Fibroblast of skin of right quadriceps (primary cell): ENCODE measurements at places on chromosomes 7 and 10.

GRCh38 chr7:149569726-149570422 lies 72.3 kb upstream of the ZNF746 start:
- DNase-seq, result no peak

GRCh38 chr7:45347804-45348203 lies 190.2 kb downstream of the RAMP3 start:
- DNase-seq, result peak; percentile 67

DNA sequence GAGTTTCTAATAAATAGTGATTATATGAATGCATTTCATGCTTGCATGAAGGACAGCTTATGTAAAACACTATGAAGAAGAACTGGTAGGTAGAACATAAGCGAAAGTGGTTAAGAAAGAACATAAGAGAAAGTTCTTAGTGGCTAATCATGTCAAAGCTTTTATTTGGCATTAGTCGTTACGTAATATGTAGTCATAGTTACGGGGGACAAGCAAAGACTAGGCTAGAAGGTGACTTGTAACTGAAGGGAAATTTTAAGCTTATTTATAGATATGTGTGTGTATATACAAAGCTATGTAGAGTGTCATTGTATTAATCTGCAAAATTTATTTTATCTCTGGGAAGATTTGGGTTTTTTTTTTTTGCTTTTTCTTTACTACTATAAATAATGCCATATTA lies 36.9 kb downstream of the CAPZA2 start:
- DNase-seq, result no peak

DNA sequence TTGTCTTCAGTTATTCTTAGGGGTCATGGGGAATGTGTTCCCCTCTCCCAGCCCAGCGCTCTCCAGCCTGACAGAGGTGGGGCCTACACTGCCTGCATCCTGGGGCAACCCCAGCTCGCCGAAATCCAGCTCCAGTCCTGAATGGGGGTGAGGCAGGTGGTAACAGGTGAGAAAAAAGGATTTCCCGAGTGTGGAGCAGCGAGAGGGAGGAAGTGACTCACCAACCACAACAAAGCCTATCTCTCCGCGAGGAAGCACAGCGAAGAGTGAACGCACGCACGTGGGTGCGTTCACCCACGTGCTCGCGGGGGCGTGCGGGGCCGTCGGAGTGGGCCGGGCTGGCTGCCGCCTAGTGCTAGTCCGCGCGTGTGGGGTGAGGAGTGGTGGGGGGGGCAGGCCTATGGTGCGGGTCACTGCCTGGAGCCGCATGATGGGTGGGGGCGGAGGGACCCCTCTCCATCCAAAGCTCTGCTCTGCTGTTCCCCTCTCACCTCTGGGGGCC lies 855 bp upstream of the PALD1 start:
- DNase-seq, result no peak

GRCh38 chr10:79098596-79099015 lies 29.8 kb downstream of the ZMIZ1 start:
- DNase-seq, result peak; percentile 67

- no peak for DNase-seq
Measured at GRCh38 chr7:140738280-140738679, 41.8 kb downstream of the NDUFB2 start.

DNA sequence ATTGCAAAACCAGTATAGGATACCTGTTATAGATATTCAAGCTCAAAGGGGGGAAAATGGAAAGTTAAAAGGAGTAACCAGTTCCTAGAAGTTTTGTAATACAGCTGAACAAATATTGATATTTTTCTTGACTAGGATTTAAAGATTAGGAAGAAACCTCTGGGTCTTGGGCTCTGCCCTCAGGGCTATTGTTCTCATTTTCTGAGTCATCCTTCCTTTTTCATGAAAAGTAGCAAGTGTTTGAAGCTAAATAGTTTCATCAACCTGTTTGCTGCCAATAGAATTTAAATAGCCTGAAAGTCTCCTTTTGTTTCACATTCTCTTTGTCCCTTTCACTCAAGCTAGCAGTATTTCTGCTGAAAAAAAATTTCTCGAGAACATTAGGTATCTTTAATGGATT lies 1061.1 kb upstream of the GHITM start:
- DNase-seq, result no peak

DNA sequence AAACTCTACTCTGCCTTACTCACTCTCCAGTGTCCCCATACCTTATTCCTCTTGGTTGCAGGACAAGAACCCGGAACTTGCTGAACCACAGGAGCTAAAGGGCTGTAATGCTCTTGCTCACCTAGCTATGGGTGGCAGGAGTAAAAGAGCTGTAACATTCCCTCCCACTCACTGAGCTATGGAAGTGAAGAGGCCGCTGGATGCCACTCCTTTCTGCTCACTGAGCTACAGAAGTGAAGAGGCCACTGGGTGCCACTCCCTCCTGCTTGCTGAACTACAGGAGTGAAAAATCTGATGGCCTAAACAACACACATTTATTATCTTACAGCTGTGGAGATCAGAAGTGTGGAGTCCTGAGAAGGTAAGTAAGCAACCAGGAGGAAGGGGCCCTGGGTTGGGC lies 17.5 kb downstream of the MRPS24 start:
- DNase-seq, result no peak

- no peak for DNase-seq
Measured at GRCh38 chr10:85593226-85593772, 773.3 kb downstream of the GRID1 start.

GRCh38 chr7:140745266-140746058 lies 49.0 kb downstream of the NDUFB2 start:
- DNase-seq, result no peak

- no peak for DNase-seq
Measured at GRCh38 chr10:34247560-34247959, 567.5 kb downstream of the PARD3 start.

DNA sequence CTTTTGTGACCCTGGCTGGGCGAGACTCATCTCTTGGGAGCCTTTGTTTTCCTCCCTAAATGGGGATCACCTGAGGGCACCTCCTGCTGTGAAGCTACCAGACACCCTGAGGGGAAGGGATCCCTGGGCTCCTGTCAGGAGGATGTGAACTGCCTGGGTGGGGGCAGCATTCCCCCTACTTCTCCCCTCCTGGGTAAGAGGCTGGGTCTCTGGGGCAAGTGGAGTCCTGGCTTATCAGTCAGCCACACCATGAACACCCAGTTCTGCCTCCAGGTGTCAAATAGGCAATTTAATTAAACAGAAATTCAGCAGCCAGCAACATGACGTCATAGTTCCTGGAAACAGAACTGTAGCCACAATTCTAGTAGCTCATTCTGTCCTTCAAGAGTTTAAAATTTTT lies 97.7 kb upstream of the RET start:
- DNase-seq, result no peak

GRCh38 chr7:83166781-83167180 lies 4.1 kb upstream of the PCLO start:
- DNase-seq, result no peak

GRCh38 chr10:122861711-122862161 lies 16.1 kb upstream of the CUZD1 start:
- peak; percentile 64 for DNase-seq

- DNase-seq, result no peak
Measured at GRCh38 chr7:31445686-31446355, 68.1 kb upstream of the ITPRID1 start.

- no peak for DNase-seq
Measured at GRCh38 chr7:820341-820740, 11.9 kb upstream of the SUN1 start.

GRCh38 chr10:24240041-24240751 lies 31.3 kb downstream of the KIAA1217 start:
- peak; percentile 42 for DNase-seq

- peak; percentile 70 for DNase-seq
Measured at GRCh38 chr7:107372298-107372697, 97.6 kb upstream of the GPR22 start.

DNA sequence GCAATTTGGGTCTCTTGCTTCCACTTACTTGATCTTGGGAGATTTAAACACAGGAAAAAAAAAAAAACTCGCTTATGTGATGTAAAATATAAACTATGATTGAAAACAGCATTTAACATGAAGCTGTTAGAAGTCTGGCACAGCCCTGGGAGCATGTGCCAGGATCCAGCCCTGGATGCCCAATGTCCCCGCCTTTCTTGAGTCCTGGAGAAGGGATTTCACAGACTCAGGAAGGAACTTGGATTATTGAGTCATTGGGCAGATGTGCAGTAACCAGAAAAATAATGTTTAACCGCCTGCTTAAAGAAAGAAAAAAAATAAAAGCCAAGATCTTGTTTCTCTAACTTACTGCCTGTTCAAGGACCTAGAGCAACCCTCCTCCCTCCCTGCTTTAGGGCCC lies 3.7 kb upstream of the JCAD start:
- DNase-seq, result peak; percentile 86

GRCh38 chr10:21289961-21290360 lies 235.5 kb downstream of the SKIDA1 start:
- DNase-seq, result no peak
